ENCODE measurements at places on chromosomes 2 and 18. TPM values are rescaled to one million over a fixed set of nuclear protein-coding genes. Genes with fewer than 3 reads are reported as not detected.

- DNase-seq: no peak
These were observed 67.7 kb downstream of the ABI2 start for GRCh38 chr2:203395858-203396257.

The SMPD4 gene
- polyA plus RNA-seq: 70.4 TPM

DNA sequence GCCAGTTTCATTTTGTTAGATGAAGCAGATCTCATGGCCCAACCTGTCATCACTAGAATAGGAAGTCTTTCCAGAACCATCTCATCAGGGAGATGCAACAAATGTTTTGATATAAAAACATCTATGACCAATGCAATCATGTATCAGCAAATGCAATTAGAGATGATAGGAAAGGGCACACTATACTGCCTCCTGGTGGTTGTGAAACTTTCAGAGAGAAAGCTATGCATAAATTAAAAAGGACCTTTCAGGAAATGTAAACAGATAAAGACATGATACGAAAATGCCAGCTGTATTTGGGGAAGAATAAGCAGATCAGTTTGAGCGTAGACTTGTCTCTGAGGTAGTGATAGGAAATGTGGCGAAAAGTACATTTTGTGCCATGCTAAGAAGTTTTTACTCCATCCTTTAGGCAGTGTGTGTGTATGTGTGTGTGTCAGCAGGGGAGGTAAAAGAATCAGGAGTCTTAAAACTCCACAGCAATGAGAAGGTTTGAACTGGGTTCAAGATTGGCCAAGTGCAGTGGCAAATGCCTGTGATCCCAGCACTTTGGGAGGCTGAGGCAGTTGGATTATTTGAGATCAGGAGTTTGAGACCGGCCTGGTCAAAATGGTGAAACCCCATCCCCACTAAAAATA is 479.3 kb downstream of the CPS1 start:
- DNase-seq: peak; percentile 6

DNA sequence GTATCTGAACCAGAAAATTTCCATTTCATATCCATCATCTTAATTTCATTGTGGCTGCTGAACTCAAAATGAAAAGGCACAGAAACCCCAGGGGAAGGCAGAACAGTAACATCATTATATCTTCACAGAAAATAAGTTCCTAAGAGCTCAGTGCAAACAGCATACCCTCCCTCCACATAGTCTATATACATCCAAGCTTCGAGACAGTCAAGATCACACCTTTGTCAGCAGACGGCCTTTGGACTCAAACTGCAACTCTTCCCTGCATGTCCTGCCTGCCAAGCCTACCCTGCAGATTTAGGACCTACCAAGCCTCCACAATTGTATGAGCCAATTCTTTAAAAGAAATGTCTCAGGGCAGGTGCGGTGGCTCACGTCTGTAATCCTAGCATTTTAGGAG is 502.1 kb downstream of the SUCLG1 start:
- no peak for DNase-seq

The KHK gene
- polyA plus RNA-seq: 4.6 TPM

The TSPYL6 gene
- 0.08 TPM for polyA plus RNA-seq

DNA sequence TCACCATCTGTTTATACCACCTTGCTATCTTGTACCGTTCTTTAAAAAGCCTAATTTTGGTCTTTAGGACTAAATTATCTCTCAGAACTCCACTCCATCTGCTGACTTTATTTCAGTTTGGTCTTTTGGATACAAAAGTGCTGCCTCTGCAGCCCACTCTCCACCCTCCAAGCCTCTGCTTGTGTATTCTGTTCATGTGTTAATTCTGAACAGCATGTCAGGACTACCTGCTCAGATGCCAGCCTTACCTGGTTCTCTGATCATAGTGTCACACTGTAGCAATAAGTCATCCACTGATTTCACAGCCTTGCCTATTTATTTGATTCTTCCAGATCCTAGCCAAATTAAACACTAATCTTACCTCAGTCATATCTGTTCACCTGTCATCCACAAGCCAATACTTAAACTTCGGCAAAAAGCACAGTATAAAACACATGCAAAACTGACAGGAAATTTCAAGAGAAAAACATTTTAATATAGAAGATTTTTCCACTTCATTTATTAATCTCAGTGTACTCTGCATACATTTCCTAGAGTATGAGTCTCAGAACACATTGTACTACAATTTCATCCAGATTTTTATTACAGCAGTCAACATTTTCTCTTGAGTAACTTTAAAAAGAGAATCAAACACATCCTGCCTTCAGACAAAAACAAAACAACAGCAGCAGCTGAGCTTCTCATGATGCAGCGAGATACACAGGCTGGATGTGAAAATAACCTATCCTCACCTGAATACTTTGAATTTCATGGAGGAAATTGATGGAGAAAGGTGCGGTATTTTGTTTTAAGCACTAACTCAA is 64.9 kb downstream of the PPP1R1C start:
- DNase-seq: no peak

The ONECUT2 gene
- polyA plus RNA-seq: 0.08 TPM

The DSG1 gene
- polyA plus RNA-seq: not detected

DNA sequence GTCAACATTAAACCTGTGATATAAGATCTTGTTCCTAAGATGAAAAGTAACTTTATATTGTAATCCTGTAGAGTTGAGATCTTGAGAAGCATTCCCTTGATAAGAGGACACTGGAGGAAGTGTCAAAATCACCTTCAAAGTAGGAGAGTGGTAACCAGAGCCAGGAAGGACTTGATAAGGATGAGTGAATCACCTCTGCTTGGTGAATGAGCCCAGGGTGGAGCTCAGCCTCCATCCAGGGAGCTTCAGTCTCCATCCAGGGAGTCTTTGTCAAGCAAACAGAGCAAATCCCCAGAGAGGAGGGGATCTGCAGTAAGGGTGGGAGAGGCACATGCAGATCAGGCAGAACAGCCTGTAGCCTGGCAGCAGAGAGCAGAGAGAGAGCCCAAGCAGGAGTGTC is 167.1 kb upstream of the SIX2 start:
- DNase-seq: no peak

GRCh38 chr2:109510136-109511028 is 103.4 kb downstream of the SEPTIN10 start:
- DNase-seq: peak; percentile 73

GRCh38 chr2:160298960-160299359 is 98.9 kb upstream of the ITGB6 start:
- no peak for DNase-seq

DNA sequence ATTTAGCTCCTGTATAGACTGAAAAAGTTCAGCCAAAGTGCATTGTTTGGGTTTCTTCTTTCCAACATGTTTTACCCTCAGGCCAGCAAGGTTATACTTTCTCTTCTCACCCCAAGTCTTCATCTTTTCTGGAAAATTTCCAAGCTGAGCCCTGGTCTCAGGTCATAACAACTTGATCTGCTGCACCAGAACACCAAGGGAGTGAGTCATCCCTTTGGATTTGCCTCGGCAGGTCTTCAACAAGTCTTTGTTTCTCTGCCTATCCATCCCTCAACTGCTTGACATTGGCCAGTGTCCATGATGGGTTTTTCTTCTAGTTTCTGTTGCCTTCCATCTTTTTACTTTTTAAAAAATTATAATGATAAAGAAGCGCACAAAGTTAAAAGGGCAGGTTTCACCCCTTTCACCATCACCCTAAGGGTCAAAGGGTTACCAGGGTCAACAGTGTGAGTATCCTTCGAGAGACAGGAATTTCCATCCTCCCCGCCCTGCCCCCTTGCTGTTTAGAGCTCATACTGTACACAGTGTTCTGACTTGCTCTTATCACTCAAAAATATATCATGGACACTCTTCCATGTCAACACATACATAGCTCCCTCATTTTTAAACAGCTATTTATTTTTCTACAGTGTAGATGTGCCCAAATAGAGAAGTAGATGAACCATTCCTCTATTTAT is 5.7 kb upstream of the SPATS2L start:
- DNase-seq: no peak

The GLI2 gene
- polyA plus RNA-seq: 22.4 TPM

DNA sequence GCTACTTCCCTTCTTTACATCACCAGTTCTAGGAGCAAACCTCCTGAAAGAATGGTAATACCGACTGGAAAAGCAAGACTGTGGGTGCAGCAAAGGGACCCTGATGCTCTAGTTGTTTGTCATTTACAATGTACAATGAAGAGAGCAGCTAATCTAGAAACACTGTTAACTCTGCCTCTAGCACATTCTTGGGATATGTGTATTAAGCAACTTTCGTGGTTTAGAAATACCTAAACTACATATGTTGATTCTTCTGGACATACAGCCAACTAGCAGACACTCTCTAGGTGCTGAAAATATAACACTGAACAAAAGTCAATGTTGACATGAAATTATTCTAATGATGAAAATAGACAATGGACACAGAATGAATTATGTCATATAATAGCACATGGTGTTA is 440.3 kb upstream of the MC4R start:
- DNase-seq: no peak

The MERTK gene
- 12.7 TPM for polyA plus RNA-seq

The ATP6V1B1 gene
- 3.1 TPM for polyA plus RNA-seq

DNA sequence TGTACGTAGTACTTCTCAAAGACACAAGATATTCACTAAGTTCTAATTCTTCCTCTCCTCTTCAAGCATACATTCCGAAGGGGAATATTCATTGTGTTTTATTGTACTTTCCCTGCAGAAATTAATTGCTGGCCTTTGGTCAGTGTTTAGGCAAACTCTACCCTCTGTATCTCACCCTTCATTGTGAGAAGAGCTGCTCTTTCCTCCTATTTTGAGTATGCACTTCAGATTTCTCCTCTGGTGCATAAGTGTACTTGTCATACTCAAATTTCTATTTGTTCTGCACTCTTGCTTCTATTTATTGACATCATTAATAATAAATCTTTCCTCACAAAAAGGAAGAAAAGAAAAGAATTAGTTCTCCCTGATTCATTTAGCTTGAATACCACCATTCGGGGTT is 485.4 kb upstream of the SLC8A1 start:
- DNase-seq: peak; percentile 2

- no peak for DNase-seq
These were observed 92.6 kb downstream of the LYPD6 start for GRCh38 chr2:149422991-149423338.

- no peak for DNase-seq
These were observed 4.0 kb upstream of the SPP2 start for GRCh38 chr2:234046521-234046920.

DNA sequence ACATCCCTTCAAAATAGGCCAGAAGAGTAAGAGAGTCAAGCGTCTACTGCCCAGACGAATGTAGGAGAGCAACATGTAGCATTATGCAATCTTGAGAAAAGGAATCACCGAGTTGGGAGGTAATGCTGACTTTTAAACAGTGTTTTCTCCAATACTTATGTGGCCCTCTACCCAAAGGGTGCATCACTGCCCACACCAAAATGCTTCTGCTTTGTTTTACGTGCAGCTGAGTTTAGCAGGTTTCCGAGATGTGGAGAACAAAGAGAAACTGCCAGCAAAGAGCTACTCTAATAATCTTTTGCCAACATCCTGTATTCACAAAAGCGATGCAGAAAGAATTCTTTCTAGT is 63.4 kb upstream of the ZEB2 start:
- DNase-seq: no peak

DNA sequence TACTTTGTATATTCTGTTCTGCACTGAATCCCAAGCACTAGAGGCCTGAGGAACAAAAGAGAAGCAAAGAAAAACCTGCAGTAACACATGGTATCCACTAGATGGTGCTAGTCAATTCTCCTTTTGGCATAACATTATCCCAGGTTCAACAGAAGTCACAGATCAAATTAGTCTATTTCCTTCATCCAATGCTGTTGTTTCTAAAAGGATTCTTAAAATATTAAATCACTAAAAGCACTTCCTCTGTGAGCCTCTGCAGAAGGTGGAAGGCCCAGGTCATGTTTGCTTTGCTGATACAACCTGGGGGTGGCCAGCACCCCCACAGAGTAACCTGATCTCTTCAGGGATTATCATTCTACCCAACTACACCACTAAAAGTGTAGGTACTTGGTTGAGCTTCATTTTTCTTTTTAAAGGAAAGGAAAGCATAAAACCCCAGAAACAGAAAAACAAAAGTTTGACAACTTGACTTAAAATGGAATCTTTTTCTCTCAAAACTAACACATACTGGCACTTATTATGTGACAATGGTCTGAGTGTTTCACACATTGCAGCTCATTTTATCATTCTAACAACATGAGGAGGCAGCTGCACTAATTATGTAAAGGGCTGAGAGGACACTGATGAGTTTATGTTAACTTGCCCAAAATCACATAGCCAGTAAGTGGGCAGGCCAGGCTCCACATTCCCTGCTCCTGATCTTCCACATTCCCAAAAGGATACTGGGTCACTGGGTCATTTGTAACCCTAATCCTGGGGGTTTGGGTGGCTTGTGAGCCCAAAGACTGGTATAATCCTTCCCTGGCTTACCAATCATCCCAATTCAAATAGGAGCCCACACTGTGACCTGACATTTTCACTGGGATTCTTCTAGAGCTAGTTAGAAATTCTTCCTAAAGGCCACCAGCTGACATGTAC is 66.8 kb upstream of the DNER start:
- DNase-seq: peak; percentile 12

GRCh38 chr2:238861013-238861730 is 13.3 kb downstream of the TWIST2 start:
- no peak for DNase-seq

DNA sequence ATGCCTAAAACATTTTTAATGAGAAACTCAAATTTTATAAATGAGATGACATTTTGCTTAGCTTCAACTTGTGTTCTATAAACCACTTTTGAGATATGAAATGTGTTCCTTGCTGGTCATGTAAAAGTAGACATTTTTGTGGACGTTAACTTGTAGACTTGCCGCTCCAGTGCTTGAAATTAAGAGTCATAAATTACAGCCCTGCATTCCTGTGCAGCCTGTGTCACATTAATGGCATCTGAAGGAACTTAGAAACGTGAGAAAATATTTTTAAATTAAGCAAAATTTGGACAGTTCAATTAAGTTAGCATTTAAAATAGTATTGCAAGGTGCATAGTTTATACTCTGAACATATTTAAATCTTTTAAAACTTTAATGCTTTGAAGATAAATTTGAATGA is 98.3 kb upstream of the LDLRAD4 start:
- no peak for DNase-seq

The ANKRD39 gene
- polyA plus RNA-seq: 7.6 TPM

The NAT8 gene
- 1.3 TPM for polyA plus RNA-seq

The UGP2 gene
- polyA plus RNA-seq: 106 TPM
